ENCODE measurements at places on chromosomes 4 and X. TPM values are rescaled to one million over a fixed set of nuclear protein-coding genes. Genes with fewer than 3 reads are reported as not detected.

The BOD1L1 gene
- total RNA-seq, result 38.3 TPM

The IL2 gene
- 976 TPM for total RNA-seq

The CXCL11 gene
- not detected for total RNA-seq

The SCD5 gene
- 0.63 TPM for total RNA-seq

The NKX3-2 gene
- not detected for total RNA-seq

The DMRTC1 gene
- not detected for total RNA-seq

The PFKFB1 gene
- 0.47 TPM for total RNA-seq

The TAPT1 gene
- 27.2 TPM for total RNA-seq

The NUDT10 gene
- total RNA-seq, result 0.51 TPM

The TMEM156 gene
- total RNA-seq, result 25.9 TPM

The GATA1 gene
- not detected for total RNA-seq

The DKK2 gene
- total RNA-seq, result not detected

The CSN1S1 gene
- not detected for total RNA-seq

The CXCL3 gene
- not detected for total RNA-seq

The POU3F4 gene
- total RNA-seq, result not detected

The DNAAF6 gene
- not detected for total RNA-seq

The AKAP14 gene
- total RNA-seq, result not detected

The AFM gene
- total RNA-seq, result not detected

The SLC9B1 gene
- 0.47 TPM for total RNA-seq

The GAGE12E gene
- total RNA-seq, result not detected

The NDP gene
- total RNA-seq, result not detected

The SLC49A3 gene
- 0.72 TPM for total RNA-seq

The PPP1R2C gene
- not detected for total RNA-seq

The TRO gene
- total RNA-seq, result 2.6 TPM

The TRIM60 gene
- not detected for total RNA-seq

The GPM6B gene
- not detected for total RNA-seq

The GYPA gene
- not detected for total RNA-seq

The CENPVL1 gene
- total RNA-seq, result not detected

The OTC gene
- not detected for total RNA-seq

The EIF1AX gene
- total RNA-seq, result 112 TPM
